ENCODE measurements at places on chromosomes 12 and 14.

GRCh38 chr12:28223025-28223554, 32.8 kb downstream of the CCDC91 start:
- no peak for DNase-seq

- DNase-seq, result peak; percentile 34
Observed at GRCh38 chr12:48197549-48197970, 5.5 kb downstream of the OR10AD1 start.

DNA sequence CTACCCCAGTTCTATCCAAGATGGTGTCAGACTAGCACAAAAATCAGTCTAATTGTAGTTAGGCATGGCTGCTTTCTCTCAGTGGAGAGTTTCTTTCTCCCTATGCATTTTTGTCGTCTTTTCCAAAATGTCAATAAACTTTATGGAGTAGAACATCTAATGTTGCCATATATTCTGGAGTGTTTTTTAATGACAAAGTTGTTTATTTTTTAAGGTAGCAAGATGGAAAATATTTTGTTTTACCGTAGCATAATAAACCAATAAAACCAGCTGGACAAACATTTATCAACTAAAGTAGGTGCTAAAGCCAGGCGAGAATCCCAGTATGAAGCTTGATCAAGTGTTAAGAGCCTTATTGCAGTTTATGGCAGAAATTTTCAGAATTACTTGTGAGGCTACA, 146.3 kb downstream of the TMTC2 start:
- DNase-seq, result no peak

GRCh38 chr12:130617219-130617618, 98.9 kb downstream of the RIMBP2 start:
- DNase-seq, result no peak

DNA sequence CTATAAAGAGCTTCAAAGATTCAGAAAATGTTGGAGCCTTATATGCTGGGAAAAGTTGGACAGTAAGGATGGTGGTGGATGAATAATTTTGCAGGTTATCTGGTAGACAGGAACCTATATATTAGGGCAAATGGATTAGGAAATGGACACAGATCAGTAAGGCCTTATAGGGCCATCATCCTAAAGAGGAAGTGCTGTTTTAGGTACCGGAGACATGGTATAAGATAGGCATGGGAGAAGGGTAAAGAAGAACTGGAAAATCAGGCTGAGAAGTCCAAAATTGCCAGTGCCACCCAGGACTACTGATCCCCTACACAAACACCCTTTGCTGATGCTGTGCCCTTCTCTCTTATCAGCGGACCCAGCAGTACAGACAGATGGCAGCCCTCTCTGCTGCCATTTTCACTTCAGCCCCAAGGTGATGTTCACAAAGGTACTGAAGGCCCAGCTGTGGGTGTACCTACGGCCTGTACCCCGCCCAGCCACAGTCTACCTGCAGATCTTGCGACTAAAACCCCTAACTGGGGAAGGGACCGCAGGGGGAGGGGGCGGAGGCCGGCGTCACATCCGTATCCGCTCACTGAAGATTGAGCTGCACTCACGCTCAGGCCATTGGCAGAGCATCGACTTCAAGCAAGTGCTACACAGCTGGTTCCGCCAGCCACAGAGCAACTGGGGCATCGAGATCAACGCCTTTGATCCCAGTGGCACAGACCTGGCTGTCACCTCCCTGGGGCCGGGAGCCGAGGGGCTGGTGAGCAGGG, 5.5 kb downstream of the GDF11 start:
- no peak for DNase-seq

GRCh38 chr12:5771756-5772155, 173.3 kb downstream of the ANO2 start:
- no peak for DNase-seq

DNA sequence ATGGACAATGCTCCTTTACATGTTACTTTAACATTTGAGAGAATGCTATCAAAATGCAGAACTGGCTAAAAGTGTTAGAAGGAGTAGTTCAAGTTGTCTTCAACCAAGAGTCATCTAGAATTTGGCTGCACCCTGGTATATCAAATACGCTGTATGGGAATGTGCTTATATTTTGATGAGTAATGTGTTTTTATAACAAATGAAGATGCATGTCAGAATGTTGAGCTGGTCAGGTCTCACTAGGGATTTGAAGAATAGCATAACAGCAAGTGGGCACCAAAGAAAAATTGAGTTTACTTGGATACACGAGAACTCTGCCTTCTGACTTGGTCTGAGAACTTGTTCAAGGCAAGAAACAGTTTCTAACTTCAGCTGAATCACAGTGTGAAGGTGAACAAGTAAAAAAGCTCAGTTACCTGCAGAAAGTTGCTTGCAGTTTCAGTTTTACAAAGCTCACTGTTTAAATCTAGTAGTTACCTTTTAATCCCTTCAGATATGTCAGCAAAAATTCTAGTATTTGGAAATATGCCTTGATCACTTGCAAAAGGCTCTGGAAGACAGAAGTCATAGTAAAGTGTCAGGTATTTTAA, 82.3 kb downstream of the PDE3A start:
- DNase-seq, result no peak

GRCh38 chr12:868722-869121, 80.8 kb downstream of the RAD52 start:
- no peak for DNase-seq

DNA sequence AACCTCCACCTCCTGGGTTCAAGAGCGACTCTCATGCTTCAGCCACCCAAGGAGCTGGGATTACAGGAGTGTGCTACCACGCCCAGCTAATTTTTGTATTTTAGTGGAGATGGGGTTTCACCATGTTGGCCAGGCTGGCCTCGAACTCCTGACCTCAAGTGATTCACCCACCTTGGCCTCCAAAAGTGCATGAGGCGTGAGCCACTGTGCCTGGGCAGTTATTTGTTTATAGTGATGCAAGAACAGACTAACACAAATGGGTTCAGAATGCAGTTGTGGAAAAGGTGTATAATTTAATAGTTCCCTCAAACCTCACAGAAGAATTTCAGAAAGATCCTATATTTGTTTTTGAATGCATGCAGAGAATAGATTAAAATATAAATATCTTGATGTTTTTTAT, 447.1 kb downstream of the ZFP36L1 start:
- DNase-seq, result no peak

DNA sequence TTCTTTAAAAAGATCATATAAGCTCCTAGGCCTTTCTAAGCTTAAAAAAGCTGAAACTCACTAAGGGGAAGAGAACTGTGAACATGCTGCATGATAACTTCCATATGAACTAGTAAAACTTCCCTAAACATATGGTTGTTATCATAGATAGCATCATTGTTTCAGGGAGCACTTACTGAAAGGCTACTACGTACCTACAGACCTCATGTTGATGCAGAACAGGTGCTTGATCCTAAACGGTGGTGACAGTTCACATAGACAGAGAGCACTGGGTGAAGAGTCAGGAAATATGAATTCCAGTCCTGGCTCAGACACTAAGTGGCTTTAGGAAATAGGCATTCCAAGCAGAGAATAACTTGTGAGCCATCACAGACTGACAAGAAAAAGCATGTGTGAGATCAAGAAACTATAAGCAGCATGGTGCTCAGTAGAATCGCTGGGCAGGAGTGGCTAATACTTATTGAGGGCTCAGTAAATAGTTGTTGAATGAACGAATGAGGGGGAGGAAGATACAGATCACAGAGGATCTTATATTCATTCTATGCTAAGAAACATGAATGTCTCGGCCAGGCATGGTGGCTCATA, 78.4 kb upstream of the NUDT4 start:
- DNase-seq, result no peak

DNA sequence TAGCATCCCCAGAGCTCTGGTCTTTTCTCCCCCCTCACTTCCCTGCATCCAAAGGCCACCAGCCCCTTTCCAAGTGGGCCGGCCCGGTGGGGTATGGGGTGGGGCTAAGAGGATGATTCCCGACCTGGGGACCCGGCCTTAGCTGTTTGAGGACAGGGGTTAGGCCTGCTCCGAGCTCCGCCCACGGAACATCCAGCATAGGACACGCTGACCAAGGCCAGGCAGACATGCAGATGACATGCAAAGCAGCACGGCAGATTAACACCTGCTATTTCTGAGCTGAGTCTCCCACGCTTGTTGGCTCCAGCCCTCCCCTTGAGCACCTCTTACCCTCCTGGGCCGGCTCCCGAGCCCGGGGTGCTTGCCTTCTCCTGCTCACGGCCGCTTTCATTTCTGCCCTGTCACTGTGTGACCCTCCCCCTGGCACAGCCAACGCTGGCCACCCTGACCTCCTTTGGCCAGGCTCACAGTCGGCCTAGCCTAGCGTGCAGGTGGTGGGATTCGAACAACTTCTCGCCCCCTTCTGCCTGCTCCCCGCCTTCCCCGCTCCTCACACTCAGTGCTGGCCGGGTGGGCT, 40.2 kb downstream of the TEAD4 start:
- no peak for DNase-seq

DNA sequence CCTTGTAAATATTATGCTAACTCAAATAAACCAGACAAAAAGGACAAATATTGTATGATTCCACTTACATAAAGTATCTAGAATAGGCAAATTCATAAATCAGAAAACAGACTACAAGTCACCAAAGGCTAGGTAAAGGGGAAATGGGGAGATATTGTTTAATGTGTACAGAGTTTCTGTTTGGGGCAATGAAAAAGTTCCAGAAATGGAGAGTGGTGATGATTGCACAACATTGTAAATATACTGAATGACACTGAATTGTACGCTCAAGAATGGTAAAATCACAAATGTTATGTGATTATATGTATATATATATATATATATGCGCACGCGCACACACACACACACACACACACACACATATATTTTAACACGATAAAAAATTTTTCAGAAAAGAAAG, 182.5 kb downstream of the SLC2A13 start:
- no peak for DNase-seq

DNA sequence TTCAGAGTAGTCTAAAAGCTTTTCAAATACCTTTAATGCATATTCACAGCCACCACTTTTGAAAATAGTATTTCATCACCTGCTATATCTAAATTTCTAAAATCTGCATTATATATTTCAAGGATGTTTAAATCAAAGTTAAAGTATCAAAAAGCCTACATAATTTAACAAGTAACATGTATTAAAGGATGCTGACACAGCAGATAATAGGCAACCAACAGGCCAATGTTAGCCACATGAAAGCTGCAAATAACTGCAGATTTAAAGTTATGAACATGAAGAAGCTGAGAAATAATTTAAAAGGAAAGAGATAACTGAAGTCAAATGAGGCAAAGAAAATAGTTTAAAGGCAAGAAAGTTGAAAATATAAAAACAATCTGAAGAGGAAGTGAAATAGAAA, 39.8 kb upstream of the NELL2 start:
- no peak for DNase-seq

DNA sequence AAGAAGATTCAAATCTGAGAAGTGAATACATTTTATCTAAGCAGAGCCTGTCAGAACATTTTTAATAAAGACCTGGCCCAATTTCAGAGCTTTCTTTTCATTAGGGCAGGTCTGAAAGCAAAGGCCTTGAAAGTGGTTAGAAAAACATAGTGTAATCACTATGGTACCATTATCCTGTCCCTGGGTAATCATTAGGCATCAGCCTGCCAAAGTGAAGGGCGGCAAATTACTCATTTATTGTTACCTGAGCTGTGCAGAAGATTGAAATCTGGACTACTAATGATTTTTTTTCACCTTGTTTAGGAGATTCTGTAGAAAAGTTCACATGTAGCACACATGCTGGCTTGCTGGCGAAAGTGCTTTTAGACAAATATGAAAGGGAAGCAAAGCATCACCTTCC, 92.6 kb upstream of the PRKD1 start:
- peak; percentile 84 for DNase-seq

DNA sequence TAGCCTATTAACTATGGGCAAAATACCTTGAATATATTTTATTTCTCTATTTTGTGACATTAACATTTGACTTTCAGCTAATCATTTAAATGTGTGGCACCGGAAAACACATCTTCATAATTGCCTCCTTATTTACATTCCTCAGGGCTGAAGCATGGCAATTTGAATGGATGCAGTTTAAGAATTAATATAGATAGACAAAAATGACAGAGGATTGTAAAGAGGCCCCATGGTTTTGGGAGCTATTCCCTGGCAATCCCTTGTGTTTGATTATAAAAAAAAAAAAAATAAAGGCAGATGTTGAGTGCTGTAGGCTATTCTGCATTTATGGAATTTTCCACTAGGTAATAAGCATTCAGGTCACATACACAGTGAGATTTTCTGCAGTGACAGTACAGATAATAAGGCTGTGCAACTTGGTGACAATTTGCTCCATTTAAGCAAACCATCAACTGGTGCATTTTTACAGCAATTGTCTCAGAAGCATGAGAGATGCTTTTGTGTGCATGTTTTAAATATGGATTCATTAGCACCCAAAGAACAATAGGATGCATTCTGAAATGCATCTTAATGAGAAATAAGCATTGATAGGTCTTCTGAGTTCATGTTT, 123.2 kb upstream of the SLC38A4 start:
- no peak for DNase-seq

DNA sequence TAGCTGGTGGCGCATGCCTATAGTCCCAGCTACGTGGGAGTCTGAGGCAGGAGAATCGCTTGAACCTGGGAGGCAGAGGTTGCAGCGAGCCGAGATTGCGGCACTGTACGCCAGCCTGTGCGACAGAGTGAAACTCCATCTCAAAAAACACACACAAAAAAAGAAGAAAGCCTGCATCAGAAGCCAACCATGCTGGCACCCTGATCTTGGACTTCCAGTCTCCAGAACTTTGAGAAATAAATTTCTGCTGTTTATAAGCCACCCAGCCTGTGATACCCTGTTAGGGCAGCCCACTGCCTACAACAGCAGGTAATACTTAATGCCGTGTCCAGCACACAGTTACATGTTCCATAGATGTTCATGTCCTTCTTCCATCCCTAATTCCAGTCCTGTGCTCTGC, 62.7 kb downstream of the NDUFA12 start:
- no peak for DNase-seq

GRCh38 chr12:2003676-2004112, 563 bp downstream of the DCP1B start:
- no peak for DNase-seq

GRCh38 chr12:93813972-93814821, 137.0 kb downstream of the CRADD start:
- DNase-seq, result no peak

GRCh38 chr12:6532051-6532926, 2.0 kb upstream of the GAPDH start:
- DNase-seq, result no peak

- DNase-seq, result no peak
Observed at GRCh38 chr12:20120403-20120725, 248.0 kb upstream of the PDE3A start.

DNA sequence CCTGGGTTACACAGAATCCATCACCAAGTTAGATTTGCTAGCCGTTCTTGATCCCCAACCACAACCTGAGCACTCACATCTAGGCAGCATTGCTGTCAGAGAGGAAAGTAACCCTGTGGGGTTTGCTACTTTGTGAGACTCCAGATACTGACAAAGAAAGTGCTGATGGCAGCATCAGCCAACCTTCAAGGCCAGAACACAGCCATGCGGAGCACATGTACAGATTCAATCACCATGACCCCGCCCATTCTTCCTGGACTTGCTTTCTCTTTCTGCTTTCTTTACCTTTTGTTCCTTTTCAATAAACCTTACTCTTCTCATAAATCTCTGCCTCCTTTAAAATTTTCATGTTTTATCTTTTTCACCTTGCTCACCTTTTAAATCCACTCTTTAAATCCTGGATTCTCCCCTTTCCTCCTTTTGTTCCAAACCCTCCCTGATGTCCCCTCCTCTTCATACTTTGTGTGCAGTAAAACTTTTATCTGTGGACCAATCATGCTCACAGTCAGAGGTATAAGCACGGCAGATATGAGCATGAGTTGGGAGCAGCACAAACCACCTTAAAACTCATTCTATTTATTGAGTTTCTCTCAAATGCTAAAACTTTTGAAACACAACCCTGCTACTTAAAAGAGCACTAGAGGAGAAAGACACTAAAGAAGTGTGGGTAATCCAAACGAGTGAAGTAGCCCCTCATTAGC, 21.9 kb upstream of the CERS5 start:
- no peak for DNase-seq
